Activated effector memory CD4-positive, alpha-beta T cell treated with anti-CD3 and anti-CD28 coated beads, Interleukin-2, amount 50 U/mL, for 16 hours (primary cell): ENCODE measurements at places on chromosomes 7 and 10.
A peak's percentile ranks its signal among the peaks of the same experiment; 100 is the strongest.

- DNase-seq, result peak; percentile 92
Measured at GRCh38 chr7:74289018-74289658, at the start of gene CLIP2. TSS of gene CLIP2 (plus strand) at chr7:74289407. CDS start at chr7:74317547, 28,140 bp downstream.

DNA sequence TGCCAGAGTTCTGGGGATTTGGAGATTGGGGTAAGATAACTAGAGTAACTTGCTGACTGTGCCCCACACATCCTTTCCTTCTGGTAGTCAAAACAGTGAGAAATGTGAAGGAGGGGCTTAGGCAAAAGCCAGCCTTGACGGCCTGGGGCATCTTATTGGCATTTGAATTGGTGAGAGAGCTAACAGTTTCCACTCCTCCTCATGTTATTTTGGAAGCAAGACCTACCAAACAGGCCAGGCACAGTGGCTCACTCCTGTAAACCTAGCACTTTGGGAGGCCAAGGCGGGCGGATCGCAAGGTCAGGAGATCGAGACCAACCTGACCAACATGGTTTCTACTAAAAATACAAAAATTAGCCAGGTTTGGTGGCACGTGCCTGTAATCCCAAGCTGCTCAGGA lies 596.6 kb downstream of the GRM8 start:
- DNase-seq, result no peak

GRCh38 chr7:43533801-43534479 lies 49.0 kb upstream of the STK17A start:
- DNase-seq, result no peak

DNA sequence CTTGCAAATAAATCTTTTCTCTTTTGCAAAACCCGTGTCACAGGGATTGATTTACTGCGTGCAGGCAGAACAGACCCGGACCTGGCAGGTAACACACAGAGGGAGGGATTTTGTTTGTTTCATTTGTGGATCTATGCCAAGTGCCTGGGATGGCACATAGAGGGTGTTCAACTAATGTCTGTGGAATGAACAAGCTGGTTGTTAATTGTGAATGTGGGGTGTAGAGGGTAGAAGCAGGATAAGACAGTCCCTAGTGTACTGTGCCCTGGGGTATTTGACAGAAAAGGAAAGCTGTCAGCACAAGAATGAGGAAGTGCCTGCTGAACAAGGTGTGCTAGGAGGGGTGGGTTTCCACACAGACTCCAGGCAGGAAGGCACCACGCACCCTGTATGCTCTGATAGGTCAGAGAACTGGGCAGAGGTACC lies 331.8 kb downstream of the CALN1 start:
- DNase-seq, result no peak

DNA sequence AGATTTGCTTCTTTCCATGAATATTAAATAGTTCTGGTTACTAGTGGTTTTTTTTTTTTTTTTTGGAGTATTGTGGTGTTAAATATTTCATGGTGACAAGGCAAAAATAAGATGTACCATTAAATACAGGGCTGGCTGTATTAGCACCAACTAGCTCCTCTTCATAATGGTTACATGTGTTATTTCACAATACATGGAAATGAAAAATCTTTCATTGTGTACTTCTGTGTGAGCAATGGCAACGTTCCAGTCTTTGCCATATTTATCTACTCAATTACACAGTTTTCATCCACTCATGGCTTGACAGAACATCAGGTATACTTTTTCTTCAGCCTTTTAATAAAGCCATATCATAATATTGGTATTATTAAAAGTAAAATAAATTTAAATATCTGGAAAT lies 394.7 kb upstream of the GRM3 start:
- no peak for DNase-seq

DNA sequence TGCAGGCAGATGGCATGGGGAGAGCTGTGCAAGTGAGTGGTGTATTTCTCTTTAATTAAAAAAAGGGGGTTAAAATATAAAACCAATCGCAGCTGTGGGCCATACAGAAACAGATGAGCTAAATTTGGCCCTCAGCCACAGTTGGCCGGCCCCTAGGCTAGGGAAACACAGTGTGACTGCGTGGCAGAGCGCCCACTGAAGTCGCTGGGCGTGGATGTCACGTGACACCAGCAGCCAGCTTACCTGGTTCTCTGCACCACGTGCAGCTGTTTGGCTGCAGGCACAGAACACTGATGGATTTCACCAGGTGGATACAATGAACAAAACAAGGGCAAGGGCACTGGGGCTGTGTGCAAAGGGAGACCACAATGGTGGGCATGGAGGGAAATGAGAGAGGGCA lies 119.3 kb upstream of the ZNF746 start:
- DNase-seq, result no peak

DNA sequence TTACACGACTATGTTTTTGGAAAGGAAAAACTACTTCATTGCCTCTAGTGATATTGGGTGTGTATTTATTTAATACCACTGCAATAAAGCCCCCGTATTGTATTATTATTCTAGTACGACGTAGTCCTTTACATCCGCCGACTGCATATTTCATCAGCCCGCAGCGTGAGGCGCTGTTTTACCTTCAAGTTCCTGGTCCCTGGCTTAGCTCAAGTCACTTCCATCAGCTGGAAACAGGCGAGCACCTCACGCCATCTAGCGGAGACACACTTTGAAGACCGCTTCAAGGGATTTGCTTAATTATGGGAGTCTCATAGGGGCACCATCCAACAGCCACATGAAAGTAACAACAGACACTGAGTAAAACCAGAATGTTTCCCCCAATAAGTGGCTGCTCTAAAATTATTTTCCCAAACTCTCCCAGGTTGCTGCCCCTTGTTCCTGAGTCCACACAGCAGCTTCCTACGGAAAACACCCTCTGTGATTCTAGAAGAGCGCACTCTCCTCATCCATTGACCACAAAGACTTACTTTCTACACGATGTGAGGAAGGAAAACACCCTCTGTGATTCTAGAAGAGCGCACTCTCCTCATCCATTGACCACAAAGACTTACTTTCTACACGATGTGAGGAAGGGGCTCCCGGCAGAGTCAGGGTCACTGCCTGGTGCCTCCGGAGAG lies 15.7 kb upstream of the ITIH2 start:
- peak; percentile 86 for DNase-seq

DNA sequence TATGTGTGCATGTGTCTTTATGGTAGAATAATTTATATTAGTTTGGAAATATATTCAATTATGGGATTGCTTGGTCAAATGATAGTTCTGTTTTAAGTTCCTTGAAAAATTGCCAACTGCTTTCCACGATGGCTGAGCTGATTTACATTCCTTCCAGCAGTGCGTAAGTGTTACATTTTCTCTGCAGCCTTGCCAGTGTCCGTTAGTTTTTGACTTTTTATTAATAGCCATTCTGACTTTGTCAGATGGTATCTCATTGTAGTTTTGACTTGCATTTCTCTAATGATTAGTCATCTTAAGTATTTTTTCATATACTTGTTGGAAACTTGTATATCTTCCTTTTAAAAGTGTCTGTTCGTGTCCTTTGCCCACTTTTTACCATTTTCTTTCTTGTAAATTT lies 434.2 kb upstream of the POT1 start:
- DNase-seq, result no peak

- no peak for DNase-seq
Measured at GRCh38 chr10:43065761-43066160, 11.1 kb upstream of the RET start.

DNA sequence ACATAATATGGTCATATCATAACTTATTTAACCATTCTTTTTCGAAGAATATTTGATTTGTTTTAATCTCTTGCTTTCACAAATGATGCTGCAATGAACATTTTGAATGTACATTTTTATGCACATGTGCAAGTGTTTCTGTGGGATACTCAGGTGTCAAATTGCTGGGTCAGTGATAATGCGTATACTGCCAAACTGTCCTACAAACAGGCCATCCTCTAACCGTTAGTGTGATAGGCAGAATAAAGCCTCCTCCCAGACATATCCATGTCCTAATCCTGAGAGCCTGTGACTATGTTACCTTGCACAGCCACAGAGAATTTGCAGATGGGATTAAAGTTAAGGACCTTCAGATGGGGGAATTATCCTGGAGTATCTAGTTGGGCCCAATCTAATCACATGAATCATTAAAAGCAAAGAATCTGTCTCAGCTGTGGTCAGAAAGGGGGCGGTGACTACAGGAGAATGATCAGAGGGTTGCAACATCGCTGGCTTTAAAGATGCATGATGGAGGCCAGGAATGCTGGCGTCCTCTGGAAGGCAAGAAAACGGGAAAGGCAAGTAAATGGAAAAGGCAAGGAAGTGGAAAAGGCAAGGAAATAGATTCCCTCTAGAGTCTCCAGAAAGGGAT lies 46.7 kb downstream of the FZD1 start:
- no peak for DNase-seq

- DNase-seq, result no peak
Measured at GRCh38 chr7:41630741-41631140, 72.1 kb downstream of the INHBA start.

DNA sequence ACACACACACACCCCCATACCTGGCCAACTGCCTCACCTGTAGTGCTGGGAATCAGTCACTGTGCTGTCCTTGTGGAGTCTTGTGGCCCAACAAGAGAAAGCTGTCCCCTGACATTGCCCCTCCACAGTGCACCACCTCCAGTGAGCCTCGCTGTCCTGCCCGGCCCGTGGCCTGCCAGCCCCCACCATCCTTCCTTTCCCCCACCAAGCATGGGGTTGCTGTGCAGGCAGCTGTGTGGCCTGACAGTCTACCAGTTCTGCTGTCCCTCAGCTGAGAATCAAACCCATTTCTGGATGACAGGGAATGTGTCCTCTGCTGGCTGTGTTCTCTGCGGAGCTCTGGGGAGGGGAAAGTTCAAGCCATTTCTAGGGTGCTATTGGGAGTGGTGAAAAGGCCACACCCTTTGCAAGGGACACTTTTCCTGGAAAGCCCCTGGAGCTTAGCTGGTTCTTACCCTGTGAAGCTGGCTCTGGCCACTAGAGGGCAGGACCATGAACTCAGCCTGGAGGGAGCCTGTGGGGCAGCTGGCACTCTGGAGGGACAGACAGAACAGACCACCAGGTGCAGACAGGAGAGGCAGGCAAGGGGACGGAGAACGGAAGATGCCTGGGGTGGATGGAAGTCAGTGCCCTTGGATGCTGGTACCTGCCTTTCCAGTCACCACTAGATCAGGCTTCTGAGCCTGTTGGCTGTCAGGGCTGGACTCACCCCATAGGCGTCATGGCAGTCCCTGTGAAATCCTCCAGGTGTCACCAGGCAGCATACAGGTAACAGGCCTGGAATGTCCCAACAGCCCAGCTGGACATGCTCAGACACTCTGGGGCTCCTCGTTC lies 10.5 kb upstream of the MTPAP start:
- DNase-seq, result peak; percentile 88

DNA sequence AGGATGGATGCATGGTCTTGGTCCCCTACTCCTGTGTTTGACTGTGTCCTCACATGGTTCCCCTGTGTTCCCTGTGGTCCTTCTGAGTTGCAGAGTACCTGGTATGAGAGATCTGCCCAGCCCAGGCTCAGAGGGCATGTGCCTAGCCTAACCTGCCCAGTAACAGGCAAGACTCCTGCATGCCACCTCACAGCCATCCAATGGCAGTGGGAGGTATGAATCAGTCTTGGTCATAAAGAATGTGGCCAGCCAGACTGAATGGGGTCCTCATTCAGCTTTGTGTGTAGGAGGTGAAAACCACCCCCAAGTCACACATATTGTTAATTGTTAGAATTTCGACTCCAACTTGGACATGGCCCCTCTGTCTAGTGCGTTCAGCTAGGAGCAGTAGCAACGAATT lies 17.2 kb upstream of the GPR158 start:
- DNase-seq, result no peak

DNA sequence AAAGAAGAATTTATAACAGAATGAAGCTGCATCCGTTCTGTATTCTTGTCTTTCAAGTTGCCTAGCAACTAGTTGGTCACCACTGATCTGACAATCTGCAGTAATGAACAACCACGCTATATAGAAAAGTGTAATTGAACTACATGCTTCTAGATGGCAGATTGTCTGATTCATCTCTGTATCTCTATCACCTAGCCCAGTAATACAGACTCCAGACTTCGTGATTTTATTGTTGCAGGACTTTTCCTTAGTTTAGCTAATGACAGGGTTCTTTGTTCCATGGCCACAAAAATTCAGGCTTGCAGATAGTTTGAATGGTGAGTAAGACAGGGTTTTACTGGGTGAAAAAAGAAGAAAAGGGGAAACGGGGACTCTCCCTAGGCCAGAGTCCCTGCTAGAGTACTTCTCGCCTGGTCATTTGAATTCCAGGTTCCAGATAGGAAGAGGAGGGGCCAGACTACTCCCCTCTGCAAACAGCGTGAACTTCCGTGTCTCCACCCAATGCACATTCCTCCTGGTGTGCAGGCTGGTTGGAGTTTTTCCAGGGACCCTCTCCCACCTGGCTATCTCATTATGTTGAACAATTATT lies 45.9 kb downstream of the COL1A2 start:
- no peak for DNase-seq

DNA sequence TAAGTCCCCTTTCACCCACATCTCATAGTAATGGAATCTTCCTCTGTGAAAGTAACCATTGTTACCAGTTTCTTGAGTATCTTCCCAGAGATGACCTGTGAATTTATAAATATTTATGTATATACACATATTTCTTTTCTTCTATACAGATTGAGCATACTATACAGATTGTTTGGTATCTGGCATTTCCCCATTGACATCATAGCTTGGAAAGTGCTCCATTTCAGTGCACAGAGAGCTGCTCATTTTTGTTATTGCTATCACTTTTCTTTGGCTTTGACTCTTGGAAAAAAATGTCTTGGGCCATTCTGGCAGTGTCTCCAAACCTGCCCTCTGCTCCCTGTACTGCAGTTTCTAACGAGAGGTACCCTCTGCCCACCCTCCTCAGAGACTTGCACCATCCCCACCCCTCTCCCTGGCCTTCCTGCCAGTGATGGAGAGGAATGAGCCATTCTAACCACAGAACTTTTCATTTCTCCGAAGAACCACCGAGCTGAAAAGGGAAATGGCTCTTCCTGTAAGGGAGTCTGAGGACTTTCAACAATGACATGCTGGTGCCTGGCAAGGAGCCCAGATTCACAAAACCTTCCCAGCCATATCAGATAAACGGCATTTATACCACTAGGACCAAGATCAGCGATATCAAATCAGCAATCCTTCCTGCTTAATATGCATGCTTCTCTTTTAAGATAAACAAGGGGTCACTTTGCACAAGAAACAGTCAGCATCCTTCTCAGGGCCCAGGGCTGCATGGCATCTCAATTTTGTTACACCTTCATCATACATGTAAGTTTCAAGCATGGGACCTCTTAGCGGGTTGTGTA lies 19.7 kb upstream of the CCSER2 start:
- DNase-seq, result peak; percentile 72

DNA sequence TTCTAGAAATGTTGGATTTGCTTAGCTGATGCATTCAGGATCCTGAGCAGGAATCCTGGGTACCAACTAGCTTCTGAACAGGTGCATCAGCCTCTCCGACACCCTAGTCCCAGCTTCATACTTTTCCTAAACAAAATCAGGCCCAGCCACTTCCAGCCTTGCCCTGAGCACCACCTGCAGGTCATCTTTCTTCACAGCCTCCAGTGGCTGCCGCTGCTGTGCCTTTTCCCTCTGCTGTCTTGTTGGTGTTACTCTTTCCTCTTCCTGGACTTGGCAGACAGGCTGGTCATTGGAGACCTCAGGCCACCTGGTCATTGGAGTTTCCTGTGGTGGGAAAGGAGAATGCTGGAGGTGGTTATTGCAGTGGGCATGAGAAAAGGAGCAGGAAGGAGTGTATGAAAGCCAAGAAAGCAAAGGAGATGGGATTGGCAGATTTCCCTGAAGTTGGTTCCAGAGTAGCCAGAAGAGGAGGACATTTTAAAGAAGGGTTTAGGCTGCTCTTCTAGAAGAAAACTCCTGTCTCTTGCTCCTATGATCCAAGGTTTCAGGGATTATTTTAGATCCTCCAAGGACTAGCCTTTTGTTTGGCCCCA lies 48.2 kb upstream of the NFKB2 start:
- no peak for DNase-seq
